NCI-H345 (cell line): ENCODE measurements at places on chromosomes 2 and 18.
A peak's percentile ranks its signal among the peaks of the same experiment; 100 is the strongest.

- DNase-seq, result no peak
These were observed 23.3 kb upstream of the AMMECR1L start for GRCh38 chr2:127909019-127909418.

DNA sequence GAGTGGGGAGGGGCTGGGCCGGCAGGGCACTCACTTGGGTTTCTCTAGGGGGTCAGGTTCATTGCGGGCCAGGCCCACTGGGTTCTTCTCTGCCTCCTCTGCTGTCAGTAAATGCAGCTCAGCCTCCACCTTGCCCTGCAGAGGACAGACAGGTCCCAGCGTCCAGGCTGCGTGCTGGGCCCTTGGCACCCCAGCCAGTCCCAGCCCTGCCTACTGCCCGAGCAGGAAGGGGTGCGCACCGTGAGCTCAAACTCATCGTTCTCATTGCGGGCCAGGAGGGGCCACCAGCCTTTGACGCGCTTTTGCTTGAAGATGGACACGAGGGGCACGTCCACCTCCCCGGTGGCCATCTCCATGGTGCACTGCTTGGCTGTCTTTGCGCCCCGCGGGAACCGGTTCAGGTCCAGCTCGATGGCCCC, 17.3 kb downstream of the OTOF start:
- DNase-seq, result no peak

DNA sequence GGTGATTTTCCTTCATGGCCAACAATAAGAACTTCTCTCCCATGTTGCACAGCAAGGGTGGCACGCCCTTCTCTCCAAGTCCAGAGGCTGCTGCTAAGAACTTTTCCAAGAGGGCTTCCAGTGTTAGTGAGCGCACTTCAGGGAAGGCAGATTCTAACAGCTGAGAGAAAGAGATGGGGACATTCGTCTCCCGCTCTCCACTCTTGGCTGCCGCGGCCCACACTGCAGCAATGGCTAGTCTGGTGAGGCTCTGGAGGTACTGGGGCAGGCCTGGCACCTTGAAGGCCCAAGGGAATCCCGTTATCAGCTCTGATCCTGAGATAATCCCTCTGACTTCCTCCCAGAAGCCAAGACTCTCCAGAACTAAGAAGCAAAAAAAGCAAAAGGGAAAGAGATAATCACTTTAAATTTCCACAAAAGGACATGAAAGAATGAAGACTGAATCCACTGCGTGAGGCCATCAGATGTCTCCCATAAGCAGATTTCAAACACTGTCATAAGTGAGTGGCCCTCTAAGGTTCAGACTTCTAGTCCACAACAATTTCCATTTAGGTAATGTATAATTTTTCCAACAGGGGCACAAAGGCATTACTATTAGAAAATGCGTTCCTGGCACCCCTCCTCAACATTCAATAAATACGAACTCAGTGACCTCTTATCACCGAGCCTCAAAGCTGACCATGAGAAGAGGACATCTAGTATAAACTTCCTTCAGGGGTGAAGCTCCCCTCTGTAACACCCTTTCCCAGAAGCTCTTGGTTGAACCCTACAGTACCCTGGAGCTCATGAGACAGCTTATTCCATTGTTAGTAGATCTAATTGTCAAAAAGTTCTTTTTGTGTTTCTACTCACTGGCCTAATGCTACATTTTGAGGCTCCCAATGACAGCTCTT, 66.7 kb upstream of the ZFP36L2 start:
- no peak for DNase-seq

DNA sequence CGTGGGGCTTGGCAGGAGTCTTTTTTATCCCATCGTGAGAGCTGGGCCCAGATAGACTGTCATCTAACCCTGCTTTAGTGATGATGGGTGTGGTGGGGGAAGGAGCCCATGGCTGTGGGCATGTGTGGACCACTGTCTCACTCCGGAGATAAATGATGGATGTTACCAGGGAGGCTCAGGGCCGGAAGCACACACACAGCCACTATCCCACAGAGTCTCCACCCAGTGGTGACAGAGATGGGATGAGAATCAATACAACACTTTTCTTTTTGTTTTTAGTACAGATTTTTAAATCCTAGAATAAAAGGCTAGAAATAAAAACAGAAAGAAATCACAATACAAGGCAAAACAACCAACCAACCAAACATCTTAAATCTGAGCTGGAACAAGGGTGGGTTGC, 233.4 kb downstream of the SOX11 start:
- no peak for DNase-seq

DNA sequence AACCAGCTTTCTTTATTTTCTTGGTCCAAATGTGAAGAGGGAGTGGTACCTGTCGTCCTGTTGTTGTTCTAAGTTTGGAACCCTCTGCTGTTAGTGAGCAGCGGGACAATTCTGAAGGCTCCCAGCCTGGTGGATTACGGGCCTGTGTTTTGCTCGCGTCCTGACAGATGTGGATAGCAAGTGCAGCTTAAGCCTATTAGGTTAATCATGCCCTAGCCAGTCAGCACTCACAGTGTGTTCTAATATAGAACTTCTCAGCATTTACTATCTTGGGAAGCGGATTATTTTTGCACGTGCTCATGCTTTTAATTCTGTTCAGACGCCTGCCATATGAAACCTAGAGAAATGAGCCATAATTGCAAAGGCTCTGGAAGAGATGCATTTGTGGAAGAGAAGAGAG, at the start of gene PCARE:
Gene PCARE, minus strand, starts transcription at position 113 of the 400 bp plus-strand sequence. CDS start 262 bp downstream, outside the sequence.
- no peak for DNase-seq

DNA sequence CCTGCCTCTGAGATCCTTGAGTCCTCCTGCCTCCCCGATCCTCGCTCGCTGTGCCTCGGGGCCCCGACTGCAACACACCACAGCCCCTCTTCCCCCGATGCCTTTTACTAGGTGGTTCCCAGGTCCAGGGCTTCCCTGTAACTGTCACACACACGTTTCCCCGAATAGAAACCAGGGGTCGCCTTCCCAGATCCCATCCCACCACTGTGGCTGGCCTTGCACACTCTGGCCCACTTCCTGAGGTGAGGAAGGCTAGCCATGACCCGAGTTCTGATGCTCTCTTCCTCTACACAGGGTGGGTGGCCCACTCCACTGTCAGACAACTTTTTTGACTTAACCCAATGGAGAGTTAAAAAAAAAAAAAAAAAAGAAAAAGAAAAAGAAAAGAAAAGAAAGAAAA, 139.6 kb upstream of the ASB18 start:
- DNase-seq, result no peak

GRCh38 chr18:59470561-59471121, 111.6 kb upstream of the LMAN1 start:
- no peak for DNase-seq

GRCh38 chr18:55841314-55841713, 253.3 kb upstream of the TCF4 start:
- no peak for DNase-seq

GRCh38 chr2:110983133-110983532, 137.6 kb upstream of the BCL2L11 start:
- DNase-seq, result no peak

- no peak for DNase-seq
These were observed 91.5 kb downstream of the MREG start for GRCh38 chr2:215921895-215922294.

GRCh38 chr2:178191004-178191508, 3.3 kb upstream of the OSBPL6 start:
- no peak for DNase-seq

GRCh38 chr2:104406261-104406726, 447.6 kb upstream of the POU3F3 start:
- DNase-seq, result peak; percentile 86

DNA sequence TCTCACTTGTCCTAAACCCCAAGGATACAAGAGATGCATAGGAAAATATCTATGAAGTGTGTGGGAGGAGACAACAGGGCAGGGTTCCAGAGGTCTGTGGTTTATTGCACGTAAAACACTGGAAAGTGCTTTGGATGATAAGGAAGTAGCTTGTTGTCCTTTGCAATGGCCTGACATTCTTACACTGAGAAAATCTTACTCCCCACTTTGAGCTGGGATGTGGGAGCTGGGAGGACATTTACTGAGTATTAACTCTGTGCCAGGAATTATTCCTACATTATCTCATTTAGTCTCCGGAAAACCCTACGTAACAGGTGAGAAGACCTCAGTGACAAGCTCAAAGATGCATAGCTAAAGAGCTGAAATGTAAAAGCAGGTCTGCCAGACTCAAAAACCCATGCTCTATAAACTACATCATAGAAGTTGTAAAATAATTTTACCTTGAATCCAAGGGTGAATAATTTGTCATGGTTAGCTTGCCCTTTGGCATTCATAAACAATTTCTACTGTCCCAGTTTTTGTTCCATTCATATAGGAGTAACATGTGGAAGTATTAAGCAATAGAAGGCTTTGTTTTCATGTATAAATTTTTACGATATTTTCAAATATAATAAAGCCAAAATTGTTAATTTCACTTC, 9.2 kb upstream of the GALNT3 start:
- DNase-seq, result no peak

GRCh38 chr2:196131384-196131937, 39.9 kb downstream of the STK17B start:
- DNase-seq, result no peak

DNA sequence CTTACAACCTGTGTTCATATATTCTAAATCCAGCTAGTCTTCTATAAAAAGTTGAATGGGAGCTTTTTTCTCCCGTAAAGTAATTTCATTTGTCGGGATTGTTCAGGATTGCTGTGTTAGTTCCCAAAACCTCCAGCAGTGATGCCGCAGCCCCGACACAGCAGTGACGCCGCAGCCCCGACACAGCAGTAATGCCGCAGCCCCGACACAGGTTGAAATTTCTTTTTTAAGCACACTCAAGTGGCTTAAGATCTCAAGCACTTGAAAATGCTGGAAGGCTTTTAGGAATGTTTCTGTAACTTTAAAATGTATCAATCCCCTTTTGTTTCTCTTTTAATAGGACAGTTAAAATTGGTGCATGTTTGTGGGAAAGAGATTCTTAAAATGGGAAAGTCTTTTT, 145.4 kb downstream of the DCDC2C start:
- no peak for DNase-seq

- DNase-seq, result no peak
These were observed 45.1 kb upstream of the RBMS1 start for GRCh38 chr2:160538559-160539355.

DNA sequence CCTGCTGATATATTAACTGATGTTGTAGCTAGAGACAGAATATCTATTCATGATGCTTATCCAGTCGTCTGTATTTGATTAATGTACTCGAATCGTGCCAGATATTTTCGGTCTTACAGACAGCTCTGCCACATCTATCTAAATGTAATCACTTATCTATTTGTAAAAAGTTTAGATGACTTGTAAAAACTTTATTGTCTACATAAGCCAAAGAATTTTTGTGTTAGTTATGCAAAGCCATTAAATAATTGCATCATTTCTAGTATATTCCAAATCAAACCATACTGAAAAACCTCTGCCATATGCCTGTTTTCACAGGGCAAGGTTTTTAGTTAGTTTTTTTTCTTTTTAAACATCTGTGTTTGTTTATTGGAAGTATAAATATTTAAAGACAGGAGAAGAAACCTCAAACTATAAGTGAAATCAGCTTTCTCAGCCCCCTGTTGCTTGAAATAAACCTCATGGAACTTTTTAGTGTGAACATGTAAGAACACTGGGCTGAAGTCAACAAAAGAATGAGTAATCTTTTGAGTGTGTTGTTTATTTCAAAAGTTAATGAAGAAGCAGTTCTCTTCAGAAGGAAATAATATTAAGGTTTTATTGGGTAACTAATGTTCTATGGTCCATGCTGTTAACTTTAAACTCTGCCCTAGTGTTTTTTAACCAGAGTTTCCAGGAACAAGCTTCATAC, 657.6 kb upstream of the SYT4 start:
- no peak for DNase-seq

GRCh38 chr2:100198461-100199230, 56.3 kb upstream of the AFF3 start:
- DNase-seq, result no peak

DNA sequence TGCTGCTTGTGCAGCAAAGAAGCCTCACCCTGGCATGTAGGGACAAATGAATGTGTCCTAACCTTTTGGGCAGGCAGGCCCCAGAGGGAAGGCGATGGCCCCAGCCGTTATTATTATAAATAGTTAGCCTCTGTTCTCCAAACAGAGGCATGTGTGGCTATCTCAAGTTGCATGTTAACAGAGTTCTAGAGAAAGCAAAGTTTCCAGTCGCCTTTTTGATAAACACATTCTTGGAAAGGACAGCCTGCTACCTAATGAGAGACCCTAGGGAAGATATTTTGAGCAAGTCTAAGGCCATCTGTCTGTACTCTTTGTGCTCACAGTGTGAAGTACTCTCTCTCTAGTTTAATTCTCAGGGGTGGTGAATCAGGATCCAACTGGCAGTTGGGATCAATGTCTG, 97.4 kb upstream of the FHL2 start:
- DNase-seq, result no peak

DNA sequence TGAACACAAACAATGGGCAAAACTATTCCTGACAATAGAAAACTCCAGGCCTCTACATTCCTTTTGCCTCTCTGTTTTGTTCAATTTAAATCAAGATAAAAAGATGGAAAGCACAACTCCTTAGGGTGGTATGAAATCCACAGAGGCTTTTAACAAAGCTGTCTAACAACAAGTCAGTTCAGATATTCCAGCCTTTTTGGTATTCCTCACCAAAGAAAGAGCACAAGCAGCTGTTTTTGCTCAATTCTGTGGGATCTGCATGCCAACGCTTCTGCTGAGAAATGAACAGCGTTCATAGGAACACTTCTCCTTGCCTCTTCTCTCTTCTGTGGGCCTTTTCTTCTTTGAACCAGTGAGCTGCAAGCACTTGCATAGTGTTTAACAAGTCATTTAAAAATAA, 411.6 kb upstream of the TCF4 start:
- no peak for DNase-seq

DNA sequence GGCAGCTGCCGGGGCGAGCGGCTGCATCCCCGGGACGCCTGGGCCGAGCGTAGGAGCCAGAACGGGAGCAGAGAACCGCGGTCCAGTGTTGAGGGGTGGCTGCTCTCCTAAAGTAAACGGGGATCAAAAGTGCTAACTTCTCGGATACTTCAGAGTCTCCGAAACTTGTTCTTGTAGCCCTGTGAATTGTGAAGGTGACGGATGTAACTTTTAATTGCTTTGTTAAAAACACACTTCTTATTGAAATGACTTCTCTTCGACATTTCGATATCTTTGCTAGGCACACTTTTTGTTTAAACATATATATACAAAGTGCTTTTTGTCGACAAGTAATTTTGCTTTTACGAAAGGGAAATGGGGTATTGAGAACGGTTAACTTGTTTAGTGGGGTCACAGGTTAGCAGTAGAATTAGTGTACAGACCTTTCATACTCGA, 540 bp downstream of the ATP9B start:
- no peak for DNase-seq

DNA sequence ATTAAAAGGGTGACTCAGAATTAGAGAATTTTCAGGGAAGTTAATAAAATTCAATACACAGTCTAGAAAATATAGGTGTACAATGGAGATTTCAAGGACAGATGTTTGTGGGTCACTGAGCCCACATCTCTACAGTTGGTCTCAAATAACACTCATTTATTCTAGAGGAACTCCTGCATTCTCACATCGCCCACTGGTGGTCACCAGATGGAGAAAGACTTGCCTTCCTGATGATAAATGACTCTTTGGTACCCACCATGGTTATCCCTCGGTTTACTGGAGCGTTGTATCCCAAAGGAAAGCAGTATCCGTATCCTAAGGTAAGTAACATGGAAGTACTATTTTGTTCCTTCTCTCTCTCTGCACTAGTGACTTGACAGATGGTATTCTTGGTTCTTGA, 1297.1 kb downstream of the DPP10 start:
- DNase-seq, result no peak
